GF-D8 (cell line): ENCODE measurements at places on chromosomes 5 and 9.

DNA sequence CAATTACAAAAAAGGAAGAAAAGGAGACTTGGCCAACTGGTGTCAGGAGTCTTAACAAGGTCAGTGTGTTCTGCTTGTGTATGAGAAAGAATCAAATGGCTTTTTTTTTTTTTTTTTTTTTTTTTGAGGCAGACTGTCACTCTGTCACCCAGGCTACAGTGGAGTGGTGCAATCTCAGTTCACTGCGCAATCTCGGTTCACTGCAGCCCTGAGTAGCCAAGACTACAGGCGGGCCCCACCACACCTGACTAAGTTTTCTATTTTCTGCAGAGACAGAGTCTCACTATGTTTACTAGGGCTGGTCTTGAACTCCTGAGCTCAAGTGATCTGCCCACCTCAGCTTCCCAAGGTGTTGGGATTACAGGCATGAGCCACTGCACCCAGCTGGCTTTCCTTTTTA is 3.1 kb upstream of the IL7R start:
- no peak for DNase-seq

DNA sequence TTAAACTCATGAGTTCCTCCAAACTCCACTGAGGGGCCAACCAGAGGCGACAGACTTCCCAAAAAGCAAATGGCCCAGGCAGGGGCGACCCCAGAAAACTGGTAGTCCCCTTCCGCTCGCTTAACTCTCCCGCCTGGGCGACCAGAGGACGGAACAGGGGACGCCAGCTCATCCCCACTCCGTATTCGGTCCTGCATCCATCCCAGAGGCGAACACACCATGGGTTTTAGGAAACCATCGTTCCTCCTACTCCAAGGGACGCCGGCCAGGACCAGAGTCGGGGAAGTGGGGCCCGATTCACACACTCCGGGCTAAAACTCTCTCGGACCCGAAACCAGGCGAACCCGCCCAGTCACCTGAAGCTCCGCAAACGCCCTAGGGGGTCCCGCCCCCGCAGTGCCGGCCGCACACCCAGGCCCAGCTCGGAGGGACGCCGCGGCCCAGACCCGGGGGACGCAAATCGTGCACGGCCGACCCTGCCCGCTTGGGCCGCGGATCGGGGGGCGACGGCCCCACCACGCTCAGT is 478 bp downstream of the TEX10 start:
- no peak for DNase-seq

DNA sequence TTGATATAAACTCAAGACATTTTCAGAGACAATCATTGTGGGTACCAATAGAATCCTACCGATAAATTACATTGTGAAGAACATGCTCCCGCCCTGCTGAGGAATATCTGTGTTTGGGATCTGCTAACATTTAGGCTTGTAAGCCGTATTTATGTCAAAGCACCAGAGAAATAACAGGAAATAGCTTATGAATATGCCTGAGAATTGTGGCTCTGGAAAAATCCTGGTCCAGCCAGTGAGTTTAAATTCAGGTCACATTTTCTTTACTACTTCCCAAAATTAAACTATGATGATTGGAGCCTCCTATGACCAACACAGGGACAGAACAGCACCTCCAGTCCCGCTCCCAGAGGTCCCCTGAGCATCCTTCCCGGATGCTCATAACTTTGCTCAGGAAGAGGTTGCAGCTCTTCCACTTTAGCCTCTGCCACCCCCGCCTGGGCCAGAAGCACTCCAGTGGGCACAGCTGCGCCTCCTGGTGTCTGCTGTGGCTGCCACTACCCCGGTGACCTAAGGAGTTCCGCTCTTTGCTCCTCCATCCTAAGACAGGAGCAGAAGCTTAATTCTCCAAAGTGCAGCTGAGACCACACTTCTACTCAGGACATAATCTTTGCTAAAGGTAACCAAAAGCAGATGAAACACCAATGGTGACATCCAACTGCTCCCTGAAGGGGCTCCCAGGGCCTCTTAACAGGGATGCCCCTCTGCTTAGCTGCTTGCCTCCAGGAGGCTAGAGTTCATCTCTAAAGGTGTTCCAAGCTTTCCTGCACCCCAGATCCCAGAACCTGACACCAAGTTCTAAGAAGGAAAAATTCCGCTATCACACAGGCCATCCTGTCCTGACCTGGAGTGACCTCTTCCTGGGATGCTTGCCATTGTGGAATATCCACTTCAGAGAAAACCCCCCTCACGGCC is 58.8 kb downstream of the SLC1A1 start:
- DNase-seq, result no peak

DNA sequence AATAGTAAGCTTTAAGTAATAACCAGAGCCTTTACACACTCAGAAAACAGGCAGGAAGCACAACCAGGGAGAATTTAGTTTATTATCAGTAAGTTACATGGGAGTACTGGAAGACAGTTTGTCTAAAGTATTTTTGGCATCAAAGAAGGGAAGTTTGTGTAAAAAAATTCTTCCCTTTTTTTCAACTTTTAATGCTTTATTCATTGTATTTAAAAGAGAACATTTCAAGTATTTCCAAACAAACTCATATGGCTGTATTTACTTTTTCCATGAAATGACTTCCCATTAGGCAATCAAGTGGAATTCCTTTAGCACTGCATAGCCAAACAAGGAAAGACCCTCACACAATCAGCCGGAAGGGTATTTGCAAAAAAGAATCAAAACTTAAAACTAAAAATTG is 26.7 kb downstream of the RNF145 start:
- DNase-seq, result no peak

DNA sequence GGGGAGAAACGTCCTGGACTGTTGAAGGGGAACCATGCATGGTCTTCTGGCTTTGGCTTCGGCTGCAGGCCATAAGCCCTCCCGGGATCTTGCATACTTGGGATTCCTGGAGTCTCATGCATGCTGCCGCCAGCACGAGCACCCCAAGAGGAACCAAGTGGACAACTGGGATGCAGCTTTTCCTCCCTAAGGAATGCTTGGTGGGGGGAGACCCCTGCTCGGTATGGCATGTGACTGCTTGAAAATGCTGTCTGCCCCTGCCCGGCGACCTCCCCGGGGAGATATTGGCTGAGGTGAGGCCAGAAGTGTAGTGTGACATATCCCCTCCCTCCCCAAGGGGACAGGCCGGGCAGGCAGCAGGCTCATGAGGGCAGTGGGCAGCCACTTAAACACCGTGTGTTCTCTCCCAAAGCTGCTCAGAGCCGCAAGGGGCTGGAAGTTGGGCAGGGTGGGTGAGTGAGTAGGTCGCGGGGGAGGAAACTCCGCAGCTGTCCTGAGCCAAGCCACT is 15.7 kb downstream of the TMEM171 start:
- no peak for DNase-seq
